ENCODE measurements at places on chromosomes 2 and 18.

GRCh38 chr2:46333912-46334311 lies 36.7 kb downstream of the EPAS1 start:
- DNase-seq = peak; percentile 15

- DNase-seq = no peak
Observed at GRCh38 chr2:60569680-60570111, 16.2 kb upstream of the BCL11A start.

- DNase-seq = no peak
Observed at GRCh38 chr2:136751406-136751805, 13.9 kb upstream of the THSD7B start.

- DNase-seq = no peak
Observed at GRCh38 chr2:189092936-189093335, 86.6 kb downstream of the COL5A2 start.

DNA sequence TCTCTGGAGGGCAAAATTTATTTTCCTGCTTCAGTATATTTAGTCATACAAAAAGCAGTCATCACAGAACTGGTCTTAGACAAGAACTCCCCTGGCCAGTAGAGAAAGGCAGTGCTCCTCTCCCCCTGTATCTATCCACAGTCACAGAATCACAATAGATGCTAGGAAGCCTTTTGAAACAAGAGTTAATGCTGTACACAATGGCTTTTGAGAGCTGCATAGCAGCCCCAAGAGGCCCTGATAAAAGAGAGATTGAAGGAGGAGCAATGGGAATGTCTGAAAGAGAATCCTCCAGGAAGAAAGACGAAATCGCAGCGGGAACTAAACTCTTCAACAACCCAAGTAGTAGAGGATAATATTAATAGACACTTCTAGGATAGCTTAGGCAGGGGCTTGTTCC lies 330.2 kb downstream of the RBM43 start:
- DNase-seq = no peak

- no peak for DNase-seq
Observed at GRCh38 chr18:9221661-9222060, 85.1 kb downstream of the ANKRD12 start.

DNA sequence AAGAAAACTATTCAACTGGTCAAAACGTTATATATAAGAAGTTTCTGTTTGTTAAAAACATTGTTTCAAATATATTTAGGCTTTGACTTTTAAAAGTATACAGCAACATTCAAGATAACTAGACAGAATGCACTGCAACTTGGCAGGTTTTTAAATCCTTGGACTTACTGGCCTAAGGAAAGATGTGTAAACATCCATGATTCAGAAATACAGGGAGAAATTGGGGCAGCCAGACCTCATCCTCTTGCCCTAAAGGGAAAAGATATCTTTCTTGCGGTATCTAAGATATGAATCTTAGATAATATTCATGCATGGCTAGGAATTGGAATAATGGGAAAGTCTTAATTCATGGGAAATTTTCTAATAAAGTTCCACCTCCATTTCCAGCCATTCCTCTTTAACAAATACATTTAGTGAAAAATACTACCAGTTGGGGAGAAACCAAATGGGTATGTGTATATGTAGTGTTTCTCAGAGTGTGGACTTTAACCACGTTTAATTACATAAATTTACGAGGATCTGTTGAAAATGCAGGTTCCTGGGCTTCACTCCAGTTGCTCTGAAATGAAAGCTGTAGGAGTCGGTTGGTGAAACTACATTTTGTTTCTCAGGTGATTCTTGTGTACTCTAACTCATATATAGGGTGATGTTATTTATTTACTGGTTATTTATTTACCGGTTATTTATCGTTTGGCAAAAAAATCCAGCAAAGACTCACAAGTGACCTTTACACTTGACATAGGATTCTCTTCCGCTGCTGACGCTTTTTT lies 587 bp upstream of the TANK start:
- no peak for DNase-seq

DNA sequence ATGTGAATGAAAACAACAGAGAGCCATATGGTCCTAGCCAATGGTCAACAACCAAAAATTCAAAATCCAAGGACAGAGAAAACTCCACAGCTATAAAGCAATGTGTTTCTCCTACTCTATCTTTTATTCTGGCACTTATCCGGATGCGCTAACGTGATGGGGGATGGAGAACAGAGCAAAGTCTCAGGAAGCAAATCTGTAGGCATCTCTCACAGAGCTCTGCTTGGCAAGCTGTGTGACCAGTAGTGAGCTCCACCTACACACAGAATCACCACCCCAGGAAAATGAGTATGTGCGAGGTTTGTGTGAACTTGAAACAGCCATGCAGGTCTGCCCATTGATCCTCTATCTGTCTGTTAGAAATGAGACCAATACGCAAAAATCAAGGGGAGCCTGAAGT lies 584.3 kb downstream of the BCL11A start:
- no peak for DNase-seq

- no peak for DNase-seq
Observed at GRCh38 chr2:105852066-105852465, 107.4 kb downstream of the NCK2 start.

DNA sequence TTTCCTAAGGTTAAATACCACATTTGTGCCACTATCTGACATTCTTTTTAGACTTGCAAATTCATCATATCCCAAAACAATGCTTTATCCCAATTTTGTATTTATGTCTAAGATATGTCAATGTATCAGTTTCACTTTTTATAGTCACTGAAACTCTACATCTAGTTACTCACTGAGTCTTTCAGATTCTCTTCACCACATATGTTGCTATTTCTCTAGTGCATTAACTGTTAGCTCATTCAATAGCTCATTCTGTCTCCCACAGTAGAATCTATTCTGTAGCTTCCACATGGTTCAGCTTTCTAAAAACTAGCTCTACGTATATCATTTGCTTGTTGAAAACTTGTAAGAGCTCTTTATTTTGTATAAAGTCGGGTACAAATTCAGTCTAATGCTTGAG lies 1420.6 kb upstream of the NXPH2 start:
- DNase-seq = no peak

DNA sequence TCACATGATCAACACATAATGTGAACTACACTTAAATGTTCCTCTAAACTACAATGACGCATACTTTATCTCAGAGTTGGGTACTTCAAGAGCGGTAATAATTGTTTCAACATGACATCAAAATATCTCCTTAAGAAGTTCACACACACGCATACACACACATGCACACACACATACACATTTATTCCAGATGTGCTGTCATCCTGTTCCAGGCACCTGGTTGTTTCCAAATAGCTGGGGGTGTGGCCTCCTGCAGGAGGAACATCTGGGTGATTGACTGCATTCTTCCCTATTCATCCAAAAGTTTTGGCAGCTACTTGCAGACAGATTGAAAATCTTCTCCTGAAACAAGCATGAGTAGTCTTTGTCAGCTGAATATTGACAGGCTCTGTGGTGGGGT lies 37.9 kb upstream of the PIK3C3 start:
- no peak for DNase-seq

DNA sequence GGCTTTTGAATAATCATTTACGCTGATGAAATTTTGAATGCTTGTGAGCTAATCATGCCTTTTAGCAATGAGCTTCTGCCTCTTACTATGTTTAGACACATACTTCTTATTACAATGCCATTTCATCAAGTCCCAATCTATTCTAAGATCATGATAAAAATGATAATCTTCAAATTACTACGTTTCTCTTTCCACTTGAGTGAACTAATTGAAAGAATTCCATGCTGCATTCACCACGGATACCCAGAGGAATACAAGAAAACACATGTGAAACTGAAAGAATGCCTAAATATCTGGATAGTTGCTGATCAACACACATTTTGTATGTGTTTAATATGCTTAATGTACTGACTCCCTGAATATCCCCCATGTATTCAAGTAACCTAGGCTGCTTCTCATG lies 62.3 kb downstream of the LRRTM4 start:
- no peak for DNase-seq

- DNase-seq = no peak
Observed at GRCh38 chr2:27889774-27890145, 427 bp downstream of the RBKS start.
